CD14-positive monocyte (primary cell): ENCODE measurements at places on chromosomes 7 and 10.

GRCh38 chr7:33444511-33444910, 315.1 kb downstream of the BBS9 start:
- no peak for DNase-seq

GRCh38 chr10:23994459-23995046, 214.4 kb upstream of the KIAA1217 start:
- DNase-seq = no peak

DNA sequence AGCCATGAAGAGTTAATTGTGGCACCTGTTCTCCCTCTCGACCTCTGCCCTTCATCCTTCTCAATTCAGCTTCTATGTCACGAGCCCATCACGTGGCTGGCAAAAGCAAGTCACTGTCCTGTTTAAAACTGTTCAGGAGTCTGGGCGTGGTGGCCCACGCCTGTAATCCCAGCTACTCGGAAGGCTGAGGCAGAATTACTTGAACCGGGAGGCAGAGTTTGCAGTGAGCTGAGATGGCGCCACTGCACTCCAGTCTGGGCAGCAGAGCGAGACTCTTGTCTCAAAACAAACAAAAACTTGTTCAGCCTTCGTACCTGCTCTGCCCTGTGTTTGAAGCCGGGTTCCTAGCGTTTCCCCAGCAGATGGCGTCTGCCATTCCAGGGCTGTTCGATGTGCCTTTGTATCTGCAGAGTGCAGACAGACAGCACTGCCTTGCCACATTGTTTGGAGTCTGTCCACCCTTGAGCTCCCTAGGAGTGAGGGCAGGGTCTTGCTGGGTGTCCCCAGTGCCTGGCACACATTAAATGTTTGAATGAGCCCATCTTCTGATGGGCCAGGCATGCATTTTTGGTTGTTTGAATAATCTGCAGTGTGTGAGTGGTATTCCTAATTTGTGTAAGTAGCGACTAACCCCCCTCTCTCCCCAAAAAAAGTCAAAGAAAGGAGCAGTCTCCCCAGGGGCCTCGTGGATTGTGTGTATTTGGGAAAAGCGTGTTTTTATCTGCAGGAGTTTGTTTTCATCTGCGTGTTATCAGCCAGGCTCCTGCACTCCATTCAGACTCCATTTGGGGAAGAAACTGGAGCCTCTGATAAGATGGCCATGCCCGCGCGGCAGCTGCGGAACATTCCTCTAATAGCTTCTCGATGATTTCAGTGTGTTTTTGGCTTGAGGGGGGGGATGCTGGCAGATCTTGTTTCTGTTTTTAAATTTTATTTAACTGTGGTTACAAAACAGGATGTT, 61.2 kb downstream of the DNAJB6 start:
- peak; percentile 28 for DNase-seq

DNA sequence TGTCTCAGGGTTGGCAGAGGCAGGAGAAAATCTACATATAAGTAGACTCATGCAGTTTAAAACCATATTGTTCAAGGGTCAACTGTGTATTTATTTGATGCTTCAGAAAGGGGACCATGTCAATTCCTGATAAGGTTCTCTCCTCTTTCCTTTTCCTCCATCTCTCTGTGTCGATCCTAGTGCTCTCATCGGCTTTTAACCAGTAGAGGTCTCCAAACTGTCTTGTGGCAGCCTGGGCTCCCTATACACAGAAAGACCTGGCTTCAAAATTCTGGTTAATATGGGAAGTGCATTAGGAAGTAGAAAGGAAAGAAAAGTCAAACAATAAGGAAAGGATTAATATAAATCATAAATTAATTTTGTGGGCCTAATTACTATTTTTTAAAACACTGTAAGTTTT, 304.4 kb upstream of the C7orf33 start:
- no peak for DNase-seq

- no peak for DNase-seq
These were observed 112.0 kb downstream of the ZEB1 start for GRCh38 chr10:31431021-31431420.

DNA sequence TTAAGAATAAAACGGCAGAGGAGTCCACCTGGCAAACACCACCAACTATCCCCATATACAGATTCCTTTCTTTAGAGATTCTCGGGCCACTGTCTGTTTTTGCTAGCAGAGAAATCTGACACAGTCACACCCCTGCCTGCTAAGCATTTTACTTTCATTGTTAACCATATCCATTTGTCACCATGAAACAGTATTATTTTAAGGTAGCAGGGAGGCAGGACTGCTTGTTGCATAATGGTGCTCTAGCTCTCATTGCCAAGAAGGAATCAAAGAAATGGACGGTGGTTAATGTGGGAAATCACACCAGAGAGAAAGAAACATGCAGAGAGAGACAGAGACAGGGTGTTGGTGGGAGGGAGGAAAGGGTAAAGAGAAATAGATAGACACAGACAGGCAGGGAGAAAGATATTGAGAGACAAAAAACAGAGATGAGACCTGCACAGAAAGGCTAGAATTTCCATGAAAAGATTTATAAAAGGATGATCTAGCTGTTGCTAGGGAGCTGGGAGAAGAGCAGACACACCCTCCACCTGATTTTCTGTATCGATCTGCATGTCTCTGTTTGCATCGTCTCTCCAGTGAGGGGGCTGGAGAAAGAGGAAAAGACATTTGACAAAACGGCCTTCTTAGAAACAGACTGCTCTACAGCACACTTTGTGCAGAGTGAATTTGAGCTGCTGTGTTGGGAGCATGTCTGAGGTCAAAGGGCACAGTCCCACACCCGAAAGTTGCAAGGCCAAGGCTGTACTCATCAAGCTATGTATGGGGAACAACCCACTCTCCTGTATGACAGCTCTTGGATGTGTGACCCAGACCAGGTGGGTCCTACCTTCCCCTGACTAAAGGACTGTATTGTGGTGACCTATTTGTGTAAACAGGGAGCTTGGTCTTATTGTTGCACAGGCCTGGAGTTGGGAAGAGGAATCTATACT, 303.1 kb downstream of the FZD1 start:
- DNase-seq = no peak

DNA sequence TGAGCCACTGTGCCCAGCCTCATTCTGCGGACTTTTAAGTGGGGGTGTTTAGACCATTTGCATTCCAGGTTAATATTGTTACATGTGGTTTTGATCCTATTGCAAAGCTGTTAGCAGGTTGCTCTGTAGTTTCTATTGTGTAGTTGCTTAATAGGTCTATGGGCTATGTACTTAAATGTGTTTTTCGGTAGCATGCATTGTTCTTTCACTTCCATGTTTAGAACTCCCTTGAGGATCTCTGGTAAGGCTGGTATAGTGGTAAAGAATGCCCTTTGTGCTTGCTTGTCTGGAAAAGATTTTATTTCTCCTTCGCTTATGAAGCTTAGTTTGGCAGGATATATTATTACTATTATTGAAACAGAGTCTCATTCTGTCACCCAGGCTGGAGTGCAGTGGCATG, 13.4 kb upstream of the LRRD1 start:
- DNase-seq = no peak

GRCh38 chr7:28706584-28706983, 251.5 kb downstream of the TRIL start:
- no peak for DNase-seq

- DNase-seq = no peak
These were observed 20.4 kb upstream of the TBRG4 start for GRCh38 chr7:45131891-45132290.

- no peak for DNase-seq
These were observed 658.0 kb upstream of the NRG3 start for GRCh38 chr10:81216949-81217348.

- no peak for DNase-seq
These were observed 80.0 kb upstream of the DNAAF5 start for GRCh38 chr7:646487-646886.

DNA sequence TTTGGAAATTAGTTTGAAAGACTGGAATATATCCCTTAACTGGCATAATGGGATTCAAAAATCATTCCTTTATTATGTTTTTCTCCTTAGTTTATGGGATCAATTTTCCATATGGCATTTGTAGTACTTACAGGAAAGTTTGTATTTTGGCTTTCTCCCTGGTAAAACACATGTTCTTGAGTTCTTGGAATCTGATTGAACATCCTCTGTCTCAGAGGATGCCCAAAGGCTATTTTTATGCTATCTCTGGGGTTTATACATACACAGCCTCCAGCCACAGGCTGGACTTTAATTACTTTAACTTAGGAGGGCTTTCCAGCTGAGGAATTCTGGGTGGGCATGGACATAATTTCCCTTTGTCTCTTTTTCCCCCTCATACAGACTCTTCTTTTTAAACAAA, 236.4 kb downstream of the HGF start:
- no peak for DNase-seq

GRCh38 chr7:17370901-17371585, 72.6 kb downstream of the AHR start:
- DNase-seq = no peak

DNA sequence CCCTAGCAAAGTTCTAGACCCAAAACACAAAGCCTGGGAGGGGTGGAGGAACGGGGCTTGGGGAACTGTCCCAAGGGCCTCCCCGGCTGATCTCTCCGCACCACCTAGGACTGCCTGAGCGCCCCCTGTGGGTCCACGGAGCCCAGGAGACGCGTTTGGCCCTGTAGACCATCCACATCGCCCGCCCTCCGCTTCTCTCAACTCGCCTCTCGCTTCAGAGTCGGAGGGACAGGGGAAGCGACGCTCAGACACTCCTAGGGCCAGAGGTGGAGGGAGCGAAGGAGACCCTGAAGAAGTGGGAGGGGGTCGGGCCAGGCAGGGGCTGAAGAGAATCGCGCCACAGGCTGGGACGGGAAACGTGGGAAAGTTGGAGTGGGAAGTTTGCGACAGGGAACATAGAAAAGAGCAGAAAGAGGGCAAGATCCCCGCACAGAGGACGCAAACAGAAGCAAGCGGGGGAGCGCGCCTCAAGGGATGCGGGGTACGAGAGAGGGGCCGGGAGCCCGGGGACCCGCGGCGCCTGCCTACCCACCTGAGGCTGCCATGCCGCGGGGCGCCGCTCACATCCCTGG, 378 bp downstream of the PIK3AP1 start:
- peak; percentile 85 for DNase-seq

- DNase-seq = no peak
These were observed 4.1 kb upstream of the RELN start for GRCh38 chr7:103993551-103993950.

DNA sequence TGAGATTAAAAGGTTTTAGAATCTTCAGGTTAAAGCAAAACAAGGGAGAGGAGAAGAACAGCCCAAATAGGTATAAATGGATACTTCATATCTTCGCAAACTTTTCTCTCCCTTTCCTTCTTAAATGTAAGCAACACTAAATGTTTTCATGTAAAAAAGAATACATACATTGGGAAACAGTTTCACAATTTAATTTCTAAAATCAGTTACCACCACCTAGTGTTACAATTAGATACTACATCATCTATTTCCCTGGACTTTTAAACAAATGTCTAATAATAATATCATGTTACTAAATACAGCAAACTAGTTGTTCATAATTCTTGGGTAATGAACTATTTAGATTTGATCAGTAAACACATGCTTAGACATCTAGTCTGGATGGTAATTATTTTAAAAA, 35.8 kb downstream of the MINDY3 start:
- DNase-seq = no peak

DNA sequence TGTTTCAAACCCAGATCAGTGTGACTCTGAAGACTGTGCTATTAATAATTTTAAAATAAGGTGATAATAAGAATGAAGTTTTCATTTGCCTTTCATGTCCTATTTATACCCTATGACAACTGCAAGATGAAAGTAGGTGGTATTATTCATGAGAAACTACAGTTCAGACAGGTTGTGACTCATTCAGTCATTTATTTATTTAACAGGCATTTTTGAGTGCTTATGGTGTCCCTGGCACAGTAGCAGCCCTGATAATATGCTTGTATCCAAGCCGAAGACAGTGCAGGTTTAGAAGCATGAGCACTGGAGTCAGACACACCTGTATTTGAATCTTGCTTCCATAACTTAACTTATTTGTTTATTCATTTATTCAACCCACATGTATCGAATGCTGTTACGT, 87.1 kb downstream of the FZD1 start:
- no peak for DNase-seq

DNA sequence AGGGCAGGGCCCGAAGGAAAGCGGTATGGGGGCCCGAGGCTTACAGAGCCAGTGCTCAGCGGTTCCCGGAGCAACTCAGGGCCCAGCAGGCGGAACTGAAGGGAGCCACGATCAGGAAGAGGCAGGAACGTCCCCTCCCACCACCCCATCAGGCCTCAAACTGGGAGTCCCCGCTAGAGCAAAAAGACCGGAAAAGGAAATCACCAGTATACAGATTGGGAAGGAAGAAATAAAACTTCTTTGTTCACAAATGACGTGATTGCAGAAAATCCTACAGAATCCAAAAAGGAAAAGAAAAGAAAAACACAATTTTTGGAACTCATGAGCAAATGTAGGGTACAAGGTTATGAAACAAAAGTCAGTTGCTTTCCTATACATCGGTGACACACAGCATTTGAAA, 21.6 kb upstream of the ZFAND2A start:
- DNase-seq = no peak

- no peak for DNase-seq
These were observed 336.8 kb downstream of the DNAJB6 start for GRCh38 chr7:157673573-157673972.

GRCh38 chr10:31769564-31769963, 159.1 kb downstream of the ARHGAP12 start:
- no peak for DNase-seq

DNA sequence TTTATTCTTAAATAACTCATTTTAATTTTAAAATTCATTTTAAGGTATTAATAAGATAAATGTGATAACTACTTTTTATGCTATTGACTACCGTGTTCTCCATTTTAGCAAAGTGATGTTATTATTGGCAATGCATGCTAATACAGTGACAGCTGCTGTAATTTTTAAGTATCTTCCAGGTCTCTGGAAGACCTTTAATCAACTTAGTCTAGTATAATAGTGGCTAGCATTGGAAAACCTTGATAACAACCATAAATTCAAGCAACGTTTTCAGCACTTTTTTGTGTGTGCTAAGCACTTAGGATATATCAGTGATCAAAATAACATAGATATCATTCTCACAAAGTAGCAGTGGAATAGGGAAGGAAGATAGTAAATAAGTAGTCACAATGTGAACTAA, 230.9 kb upstream of the MAGI2 start:
- DNase-seq = no peak

- DNase-seq = no peak
These were observed 109.4 kb downstream of the SEMA3A start for GRCh38 chr7:84085147-84085546.

- peak; percentile 85 for DNase-seq
These were observed 11.8 kb upstream of the CAMK2G start for GRCh38 chr10:73886085-73886529.

GRCh38 chr7:135514856-135515255, 5.0 kb upstream of the CNOT4 start:
- no peak for DNase-seq

- no peak for DNase-seq
These were observed 100.9 kb upstream of the PDLIM1 start for GRCh38 chr10:95391581-95392216.
